ENCODE measurements at places on chromosomes 5 and 9.

GRCh38 chr9:20351715-20352114, 270.6 kb downstream of the MLLT3 start:
- DNase-seq, result no peak

DNA sequence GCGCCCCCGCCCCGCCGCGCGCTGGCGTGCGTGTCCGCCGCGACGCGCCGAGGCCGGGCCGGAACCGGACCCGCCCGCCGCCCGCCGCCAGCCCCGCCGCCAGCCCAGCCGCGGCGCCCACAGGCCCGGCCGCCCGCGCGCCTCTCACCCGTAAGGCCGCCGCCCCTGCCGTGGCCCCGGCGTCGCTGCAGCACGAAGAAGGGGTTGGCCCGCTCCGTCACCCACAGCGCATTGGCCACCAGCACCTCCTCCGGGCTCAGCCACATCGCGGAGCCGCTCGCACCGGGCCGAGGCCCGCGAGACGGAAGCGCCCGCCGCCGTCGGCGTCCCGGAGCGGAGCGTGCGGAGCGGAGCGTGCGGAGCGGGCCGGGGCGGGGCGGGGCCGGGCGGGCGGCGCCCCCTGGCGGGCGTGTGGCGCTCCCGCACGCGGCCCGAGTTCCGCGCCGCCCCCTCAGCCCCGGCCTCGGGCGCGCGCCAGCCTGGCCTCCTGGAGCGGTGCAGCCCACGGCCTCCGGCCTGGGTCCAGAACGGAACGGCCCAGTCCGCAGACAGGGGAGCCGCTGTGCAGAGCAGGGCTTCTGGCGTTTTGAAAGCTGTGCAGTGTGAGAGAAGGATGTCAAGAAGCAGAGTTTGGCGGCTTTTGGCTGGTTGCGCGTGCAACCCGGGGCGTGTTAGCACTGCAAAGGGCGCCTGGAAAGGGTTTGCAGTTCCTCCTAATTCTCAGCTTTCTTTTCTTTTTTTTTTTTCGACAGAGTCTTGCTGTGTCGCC, at the start of gene TBC1D9B:
Gene TBC1D9B, minus strand, starts transcription at position 342 of the 769 bp plus-strand sequence. Its CDS starts 76 bp downstream, at position 266.
- peak; percentile 57 for DNase-seq

GRCh38 chr5:156405988-156406387, 79.0 kb downstream of the SGCD start:
- DNase-seq, result no peak

- no peak for DNase-seq
These were observed 15.4 kb downstream of the AOPEP start for GRCh38 chr9:94741866-94742265.

DNA sequence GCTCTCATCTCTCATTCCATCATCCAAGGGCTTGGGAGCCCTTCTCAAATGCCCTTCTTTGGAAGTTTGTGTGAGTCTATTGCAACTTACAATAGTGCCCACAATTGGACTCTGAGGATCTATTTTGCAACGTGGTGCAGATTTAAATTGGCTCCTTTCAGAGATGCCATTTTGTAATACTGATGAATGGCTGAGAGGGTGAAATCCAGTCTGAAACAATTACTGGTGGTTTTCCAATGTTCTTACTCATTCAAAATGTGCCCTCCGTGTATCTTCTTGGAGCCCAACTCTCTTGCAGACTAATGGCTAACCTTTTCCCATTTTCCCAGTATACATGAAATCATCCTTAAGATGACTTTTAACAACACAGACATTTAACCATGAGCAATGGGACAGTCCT, 6.1 kb downstream of the ZNF462 start:
- DNase-seq, result no peak

- DNase-seq, result no peak
These were observed 75.0 kb downstream of the MVB12B start for GRCh38 chr9:126401581-126401980.

DNA sequence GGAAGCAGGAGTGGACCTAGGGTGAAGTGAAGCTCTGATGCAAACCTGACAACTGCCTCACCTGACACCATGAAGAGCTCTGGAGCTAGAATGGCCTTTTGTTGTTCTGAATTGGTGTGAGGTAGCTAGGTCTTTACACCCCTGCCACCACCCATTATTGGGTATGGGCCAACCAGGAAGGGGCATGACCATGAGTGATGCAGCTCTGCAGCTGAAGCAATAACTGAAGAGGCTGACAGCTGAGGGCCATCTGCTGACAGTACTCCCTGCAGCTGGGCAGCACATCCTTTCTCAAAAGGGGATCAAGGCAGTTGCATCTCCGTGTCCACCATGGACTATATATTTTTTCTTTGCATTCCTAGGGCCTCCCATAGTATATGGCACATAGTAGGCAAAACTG, 87.0 kb upstream of the TLE1 start:
- no peak for DNase-seq

DNA sequence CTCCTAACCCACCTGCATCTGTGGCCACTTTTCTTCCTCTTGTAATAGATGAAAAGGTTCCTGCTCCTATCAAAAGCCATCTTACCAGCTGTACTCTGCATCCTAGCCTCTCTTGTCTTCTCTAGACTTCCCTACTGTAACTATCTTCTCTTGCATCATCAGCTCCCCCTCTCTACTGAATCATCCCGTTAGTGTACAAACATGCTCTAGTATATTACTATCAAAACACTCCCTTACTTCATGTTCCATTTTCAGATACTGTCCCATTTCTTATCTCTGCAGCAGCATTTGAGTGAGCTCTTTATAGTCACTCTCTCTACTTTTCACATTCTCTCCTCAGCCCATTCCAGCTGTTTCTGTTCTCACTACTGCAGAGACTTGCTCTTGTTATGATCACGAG, 2.8 kb downstream of the SRA1 start:
- DNase-seq, result no peak

DNA sequence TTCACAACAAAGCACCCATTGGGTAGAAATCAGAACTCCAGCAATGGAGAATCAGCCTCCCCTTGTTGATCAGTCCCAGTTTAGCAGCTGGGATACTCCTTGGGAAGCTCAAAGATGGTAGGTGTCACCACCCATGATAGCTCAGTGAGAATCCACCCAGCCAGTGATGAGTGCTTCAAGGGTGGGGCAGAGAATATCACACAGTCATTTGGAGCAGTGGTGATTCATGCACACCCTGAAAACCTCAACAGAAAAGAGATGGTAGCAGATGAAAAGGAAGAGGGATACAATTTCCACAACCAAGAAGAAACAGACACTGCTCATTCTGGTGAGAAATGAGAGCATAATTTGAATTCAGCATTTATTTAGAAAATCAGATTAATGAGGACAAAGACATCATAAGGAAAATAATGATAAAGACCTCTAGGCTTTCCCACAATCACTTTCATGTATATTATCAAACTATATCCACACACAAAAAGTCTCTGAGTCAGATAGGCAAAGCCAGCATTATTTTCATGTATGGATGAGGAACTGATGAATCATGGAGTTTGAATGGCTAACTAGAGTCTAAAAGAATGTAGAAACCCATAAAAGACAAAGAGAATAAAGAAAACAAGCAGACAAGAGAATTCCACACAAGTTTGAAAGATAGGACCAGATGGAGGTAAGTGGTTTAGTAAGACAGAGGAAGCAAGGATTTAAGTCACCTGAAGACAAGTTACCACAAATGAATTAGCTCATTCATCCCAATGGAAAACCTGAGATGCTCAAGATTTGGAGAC, 82.9 kb downstream of the FEM1C start:
- no peak for DNase-seq

GRCh38 chr5:33088176-33088575, 352.6 kb upstream of the TARS1 start:
- DNase-seq, result no peak

DNA sequence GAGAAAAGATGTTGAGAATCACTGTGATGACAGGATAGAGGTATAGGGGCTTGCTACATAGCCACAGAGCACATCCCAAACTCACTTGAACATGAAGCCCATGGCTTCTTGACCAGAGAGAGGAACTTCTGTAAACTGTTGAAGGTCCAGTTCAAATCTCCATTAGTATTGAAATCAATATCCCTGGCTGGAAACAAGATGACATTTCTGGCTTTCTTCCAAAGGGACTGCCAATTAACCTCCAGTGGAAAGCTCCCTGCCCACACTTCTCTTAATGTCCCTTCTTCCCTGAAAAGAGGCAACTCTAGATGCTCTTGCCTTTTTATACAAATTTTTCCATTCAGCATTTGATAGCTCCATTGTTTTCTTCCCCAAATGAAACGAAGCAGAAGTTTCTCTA, 612.1 kb downstream of the EBF1 start:
- DNase-seq, result no peak

GRCh38 chr9:4297786-4298254, 2.0 kb downstream of the GLIS3 start:
- DNase-seq, result peak; percentile 48

- no peak for DNase-seq
These were observed 84.6 kb upstream of the ANXA1 start for GRCh38 chr9:73067074-73067473.

- DNase-seq, result no peak
These were observed 47.9 kb downstream of the PRRT1B start for GRCh38 chr9:131593091-131593820.

DNA sequence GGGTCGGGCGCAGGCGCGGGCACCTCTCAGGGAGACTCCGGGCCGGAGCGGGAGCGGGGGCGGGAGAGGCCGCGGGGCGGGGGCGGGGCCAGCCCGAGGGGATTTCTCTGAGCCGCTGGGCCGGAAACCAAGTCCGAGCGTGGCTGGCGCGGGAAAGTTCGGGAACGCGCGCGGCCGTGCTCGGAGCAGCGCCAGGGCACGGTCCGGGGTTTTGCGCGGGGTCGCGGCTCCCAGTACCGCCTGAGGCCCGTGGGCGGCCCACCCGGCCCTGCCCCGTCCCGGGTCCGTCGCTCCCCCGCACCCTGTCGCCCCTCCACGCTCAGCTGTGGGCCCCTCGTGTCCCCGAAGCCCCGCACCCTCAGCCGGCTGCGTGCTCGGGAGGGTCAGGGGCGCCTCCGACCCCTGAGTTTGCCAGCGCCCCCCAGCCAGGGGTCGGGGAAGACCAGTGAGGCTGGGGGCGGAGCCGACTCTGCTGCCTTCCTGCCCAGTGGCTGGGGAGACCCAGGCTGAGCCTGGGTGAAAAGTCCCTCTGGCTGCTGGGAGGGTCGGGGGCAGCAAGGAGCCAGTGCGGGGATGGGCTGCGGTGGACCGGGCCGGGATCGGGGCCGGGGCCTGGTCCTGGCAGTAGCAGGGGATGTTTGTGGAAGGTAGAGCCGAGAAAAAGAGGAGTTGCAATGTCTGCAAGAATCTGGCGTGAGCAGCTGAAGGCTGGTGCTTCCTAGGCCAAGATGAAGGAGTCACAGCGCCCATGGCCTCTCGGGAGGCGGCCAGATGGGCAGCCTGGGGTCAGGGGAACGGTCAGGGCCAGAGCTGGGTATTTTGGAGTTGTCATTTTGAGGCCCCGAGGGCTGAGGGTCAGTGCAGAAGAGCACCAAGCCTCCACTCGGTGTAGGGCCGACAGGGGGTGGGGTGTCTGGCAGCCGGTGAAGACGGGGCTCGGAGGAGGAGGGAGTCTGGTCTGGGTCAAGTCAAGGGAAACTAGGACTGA, 588 bp downstream of the TRAF2 start:
- peak; percentile 21 for DNase-seq

DNA sequence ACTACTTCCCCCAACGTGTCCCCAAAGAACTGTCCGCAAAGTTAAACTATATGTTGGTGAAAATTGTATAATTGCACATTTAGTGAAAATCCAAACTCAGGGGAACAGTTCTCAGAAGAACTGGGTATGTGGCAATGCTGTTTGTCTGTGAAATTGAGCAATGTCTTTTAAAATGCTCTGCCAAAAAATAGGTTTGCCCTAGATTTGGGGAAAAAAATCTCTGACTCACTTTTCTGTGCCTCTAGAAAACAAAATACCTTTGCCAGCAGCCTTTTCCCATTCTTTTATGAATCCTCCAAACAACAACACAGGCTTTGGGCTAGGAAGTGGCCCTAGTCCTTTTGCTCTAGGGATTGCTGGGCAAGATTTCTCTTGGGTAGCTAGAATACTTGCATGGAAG, 37.4 kb upstream of the ZNF608 start:
- no peak for DNase-seq

- no peak for DNase-seq
These were observed 83.9 kb upstream of the NIPBL start for GRCh38 chr5:36792560-36793180.

DNA sequence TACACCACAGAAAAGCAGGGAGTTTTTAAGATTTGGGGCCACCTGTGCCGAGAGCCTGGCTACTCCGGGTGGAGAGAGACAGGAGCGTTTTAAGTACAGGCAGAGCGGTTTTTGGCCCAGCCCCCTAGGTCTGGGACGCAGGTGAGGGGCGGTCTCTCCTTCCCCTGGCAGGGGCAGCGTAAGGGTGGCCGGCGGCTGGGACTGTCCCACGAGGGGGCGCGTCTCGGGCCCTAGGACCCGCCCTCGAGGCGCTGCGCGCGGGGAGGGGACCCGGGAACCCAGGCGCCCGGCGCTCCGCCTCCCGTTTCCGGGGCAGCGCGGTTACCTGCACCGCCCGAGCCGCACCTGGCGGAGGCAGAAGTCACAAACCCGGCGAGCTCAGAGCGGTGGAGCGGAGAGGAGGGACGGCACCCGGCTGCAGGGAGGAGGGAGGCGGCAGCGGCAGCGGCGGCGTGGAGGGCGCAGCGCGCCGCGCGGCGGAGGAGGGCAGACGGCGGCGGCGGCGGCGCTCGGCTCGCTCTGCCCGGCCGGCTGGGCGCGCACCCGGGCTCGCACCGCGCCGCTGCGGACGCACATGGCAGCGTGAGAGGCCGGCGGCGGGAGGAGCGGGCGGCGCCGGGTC, at the start of gene WWC1:
Gene WWC1, plus strand, starts transcription at position 304 of the 622 bp plus-strand sequence. CDS start 508 bp downstream, outside the sequence.
- peak; percentile 55 for DNase-seq

DNA sequence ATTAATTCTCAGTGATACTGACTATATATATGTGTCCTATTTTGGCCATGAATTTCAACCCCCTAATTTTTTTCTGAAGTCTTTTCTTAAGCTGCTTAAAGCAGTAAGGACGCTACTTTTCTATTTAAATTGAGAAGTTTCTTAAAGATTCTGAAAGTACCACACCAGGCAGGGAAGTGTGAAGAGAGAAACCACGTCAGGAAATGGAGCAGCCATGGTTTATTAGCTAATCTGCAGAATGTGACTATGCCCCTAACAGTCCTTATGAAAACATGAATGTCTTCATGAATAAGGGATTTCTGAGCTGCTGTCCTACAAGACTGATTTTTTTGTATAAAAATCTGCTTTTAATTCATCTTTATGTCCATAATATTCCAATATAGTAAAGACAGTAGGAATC, 1724.3 kb upstream of the C9orf72 start:
- no peak for DNase-seq

- DNase-seq, result no peak
These were observed 190.5 kb downstream of the ADCY2 start for GRCh38 chr5:7586480-7586879.
